ENCODE measurements at places on chromosomes 1 and 21.
A peak's percentile ranks its signal among the peaks of the same experiment; 100 is the strongest.

- no peak for DNase-seq
Observed at GRCh38 chr1:230750576-230750975, 3.4 kb downstream of the CAPN9 start.

GRCh38 chr1:43791243-43791642, 83.9 kb downstream of the ST3GAL3 start:
- DNase-seq: no peak

DNA sequence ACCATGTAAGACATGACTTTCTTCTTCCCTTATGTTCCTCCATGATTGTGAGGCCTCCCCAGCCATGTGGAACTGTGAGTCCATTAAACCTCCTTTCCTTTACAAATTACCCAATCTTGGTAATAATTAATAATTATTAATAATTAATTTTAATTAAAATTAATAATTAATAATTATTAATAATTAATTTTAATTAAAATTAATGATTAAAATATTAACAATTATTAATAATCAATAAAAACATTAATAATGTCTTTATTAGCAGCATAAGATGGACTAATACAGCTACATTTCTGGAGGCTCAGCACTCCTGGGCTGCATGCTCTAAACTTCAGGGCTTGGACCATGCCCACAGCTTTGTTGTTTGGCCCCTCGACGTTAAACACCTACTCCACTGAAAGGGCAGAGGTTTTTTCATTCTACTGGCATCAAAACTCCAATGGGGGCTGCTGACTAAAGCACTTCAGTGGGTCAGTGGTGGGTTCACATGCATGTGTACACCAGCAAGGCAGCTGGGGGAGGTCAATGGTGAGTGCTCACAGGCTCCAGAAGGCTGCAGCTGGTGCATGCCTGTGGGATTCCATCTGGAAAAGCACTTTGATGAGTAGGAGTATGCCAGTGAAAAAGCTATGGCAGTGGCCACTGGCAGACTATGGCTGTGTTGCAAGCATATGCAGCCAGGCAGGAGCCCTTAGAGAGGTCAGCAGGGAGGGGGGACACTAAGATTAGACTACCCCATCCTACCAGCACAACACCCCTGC, 561.3 kb downstream of the NCAM2 start:
- DNase-seq: no peak

DNA sequence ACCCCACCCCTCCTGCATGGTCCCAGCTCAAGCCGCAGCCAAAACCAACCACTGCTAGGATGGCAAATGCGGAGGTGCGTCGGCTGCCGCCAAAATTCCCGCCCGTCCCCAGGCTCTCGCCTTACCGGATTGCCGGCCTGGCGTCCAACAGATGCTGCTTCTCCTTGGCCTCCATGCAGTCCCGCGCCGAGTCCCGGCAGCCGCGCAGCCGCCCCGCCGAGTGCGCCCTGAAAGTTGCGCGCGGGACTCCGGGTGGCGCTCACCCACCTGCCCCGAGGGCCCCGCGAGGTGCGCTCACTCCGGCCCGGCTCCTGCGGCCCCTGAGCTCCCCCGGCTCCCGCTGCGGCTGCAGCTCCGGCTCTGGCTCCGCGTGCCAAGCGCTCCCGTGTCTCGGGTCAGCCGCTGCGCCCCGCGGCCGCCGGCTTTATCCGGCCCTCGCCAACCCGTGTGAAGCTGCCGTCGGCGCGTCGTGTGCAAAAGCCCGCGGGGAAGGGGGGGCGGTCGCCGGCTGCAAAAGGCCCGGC, at the start of gene SLC30A2:
Gene SLC30A2, minus strand, starts transcription at position 397 of the 524 bp plus-strand sequence. Its CDS starts 222 bp downstream, at position 175.
- DNase-seq: no peak

GRCh38 chr1:219149009-219149577, 24.6 kb upstream of the LYPLAL1 start:
- DNase-seq: no peak

DNA sequence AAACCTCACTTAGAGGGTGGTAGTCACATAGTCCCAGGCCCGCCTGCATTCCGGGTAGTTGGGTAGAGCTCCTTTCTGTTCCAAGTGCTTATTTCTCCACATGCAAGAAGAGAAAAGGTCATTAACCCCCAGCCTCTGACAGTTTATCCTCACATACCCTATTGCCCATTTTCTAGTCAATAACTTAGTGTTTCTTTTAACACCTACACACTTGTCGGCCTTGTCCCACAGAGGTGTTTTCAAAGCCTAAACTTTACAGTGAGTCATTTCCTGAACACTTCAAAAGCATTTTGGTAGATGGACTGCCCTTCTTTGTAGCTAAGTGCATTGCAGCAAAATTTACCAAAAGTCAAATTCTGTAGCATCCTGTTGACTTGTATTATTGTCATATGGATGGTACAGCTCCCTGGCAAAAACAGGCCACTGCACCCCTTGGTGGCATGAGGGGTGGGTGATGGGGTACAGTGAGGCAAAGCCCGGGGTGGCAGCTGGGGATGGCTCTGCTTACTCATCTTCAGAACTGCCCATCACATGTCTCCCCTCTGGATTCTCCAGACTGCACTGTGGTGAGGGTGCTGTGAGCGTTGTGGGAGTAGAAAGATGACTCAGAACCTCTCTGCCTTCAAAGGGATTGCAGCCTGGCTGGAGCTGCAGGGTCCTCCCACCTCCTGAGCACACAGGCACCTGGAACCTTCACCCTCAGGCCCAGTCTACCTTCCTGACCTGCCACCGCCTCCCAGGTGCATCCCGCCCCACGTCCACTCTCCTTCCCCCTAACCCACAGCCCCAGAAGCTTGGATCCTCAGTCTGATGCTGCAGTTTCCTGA, 45.8 kb upstream of the DMRTB1 start:
- peak; percentile 91 for DNase-seq

- DNase-seq: no peak
Observed at GRCh38 chr21:33261635-33262034, 4.5 kb upstream of the IL10RB start.

GRCh38 chr21:29477941-29478340, 179.2 kb downstream of the BACH1 start:
- DNase-seq: no peak

- DNase-seq: no peak
Observed at GRCh38 chr1:225435487-225435886, 7.6 kb upstream of the LBR start.

DNA sequence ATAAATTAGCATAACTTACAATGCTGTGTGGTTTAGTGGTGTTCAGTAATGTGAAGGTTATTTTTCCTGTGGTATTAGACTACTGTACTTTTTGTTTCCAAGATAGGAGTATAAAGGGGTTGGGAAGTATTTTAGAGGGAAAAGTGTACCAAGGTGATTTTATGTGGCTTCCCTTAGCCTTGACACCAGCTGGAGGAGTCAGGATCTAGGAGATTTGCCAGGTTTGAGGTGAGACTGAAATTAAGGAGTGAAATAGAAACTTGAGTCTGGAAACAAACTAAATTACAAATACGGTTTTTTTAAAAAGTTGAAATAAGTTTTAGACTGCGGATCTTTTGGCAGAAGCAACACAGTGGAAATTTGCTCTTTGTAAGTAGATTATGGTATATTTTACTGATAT, 32.3 kb downstream of the COG2 start:
- no peak for DNase-seq

- no peak for DNase-seq
Observed at GRCh38 chr1:151739590-151740355, 18.5 kb downstream of the RIIAD1 start.

DNA sequence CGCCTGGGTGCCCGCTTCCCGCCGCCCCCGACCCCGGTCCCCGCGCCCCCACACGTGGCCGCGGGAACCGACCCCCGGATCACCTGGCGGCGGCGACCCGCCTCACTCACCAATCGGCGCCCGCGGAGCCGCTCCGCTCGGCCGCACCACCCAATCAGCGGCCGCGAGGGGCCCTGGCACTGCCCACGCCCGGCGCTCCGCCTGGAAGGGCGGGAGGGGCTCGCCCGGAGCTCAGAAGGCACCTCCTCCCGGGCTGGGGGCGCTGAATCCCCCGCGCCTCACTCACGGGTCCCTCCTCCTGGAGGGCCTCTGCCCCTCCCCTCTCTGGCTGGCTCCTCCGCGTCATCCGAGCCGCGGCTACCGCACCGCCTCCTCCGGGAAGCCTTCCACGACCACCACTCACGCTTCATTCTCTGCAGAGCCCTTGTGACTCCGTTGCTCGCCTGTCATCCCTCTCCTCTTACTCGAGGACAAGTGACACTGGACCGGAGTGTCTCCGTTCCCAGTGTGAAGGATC, 374 bp downstream of the SH2D5 start:
- DNase-seq: peak; percentile 36

DNA sequence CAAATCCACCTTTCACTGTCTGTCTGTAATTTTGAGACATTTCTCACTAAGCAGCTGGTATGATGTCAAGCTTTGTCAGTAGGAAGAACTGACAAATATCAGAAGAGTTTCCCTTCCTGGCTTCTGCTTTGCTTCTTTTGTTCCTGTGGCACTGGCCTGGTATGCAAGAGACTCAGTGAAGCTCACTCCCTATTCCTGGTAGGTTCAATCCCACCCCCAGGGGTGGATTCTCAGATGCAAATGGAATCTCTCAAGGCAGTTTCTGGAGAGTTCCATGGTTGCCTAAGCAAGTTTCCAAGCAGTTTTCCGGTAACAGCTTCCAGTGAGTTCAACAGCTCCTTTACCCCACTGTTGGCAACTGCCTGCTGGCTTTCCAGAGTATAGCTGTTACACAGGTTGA, 683.4 kb downstream of the PTPRC start:
- no peak for DNase-seq

GRCh38 chr1:194045416-194045815, 859.0 kb upstream of the B3GALT2 start:
- peak; percentile 55 for DNase-seq

GRCh38 chr1:2496087-2496622, 20.1 kb downstream of the PLCH2 start:
- no peak for DNase-seq

DNA sequence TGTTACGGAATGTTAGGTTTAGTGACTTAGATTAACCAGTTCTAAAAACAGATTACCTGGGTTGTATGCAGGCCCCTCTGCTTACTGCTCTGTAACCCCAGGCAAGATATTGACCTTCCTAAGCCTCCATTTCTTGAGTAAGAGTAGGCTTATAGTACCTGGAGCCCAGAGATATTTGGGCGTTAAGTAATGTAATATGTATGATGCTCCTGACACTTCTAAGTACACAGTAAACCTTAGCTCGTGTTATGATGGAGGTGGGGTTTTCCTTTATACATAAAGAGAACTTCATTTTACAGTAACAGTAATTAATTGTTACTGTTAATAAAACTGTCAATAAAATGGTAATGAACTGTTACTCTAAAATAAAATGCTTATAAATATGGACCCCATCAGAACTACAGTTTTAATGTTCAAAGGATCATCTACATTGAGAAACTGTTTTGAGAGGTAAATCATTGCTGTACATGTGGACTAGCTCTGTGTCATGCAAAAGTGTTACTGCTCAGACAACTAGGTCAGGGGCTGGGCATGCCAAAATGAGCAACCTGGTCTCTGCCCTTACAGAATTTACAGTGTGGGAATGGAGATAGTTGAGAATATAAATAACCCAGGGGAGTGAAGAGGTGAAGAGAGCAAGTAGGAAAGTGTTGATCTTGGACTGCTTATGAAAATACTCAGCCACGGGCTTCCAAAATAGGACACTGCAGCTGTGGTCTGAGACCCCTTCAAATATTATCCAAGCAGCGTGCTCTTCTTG, 26.6 kb downstream of the LRRC8C start:
- no peak for DNase-seq

DNA sequence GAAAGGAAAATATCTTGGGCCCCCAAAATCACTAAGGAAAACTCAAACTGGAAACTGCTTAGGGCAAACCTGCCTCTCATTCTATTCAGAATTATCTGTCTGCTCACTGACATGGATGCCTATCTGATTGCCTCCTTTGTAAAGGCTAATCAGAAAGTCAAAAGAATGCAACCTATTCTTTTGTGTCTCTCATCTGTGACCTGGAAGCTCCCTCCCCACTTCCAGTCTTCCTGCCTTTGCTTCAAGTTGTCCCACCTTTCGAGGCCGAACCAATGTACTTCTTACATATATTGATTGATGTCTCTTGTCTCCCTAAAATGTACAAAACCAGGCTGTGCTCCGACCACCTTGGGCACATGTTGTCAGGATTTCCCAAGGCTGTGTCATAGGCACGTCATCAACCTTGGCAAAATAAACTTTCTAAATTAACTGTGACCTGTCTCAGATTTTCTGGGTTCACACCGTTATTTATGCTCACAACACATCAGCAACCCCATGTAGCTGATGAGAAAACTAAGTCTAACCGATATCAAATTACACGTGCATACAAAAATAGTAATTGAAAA, 302.3 kb upstream of the NRIP1 start:
- DNase-seq: no peak

- DNase-seq: no peak
Observed at GRCh38 chr1:225851805-225852204, 30.4 kb downstream of the TMEM63A start.

DNA sequence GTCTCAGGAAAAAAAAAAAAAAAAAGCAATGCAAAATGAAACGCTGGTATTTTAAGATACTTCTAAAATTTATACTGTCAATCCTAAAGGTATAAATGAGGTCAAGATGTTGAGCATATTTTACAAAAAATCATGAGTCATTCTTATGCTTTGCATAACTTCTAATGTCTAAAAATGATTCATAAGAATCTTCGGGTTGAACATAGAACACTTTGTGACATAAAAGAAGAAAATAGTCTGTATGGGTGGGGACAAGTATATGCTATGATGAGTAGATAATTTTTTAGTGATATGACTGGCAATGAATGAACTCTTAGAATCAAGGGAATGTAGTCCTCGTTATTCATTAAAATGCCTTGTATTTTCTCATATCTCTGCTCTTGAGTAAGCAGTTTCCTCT, 416.9 kb upstream of the USP24 start:
- peak; percentile 7 for DNase-seq

DNA sequence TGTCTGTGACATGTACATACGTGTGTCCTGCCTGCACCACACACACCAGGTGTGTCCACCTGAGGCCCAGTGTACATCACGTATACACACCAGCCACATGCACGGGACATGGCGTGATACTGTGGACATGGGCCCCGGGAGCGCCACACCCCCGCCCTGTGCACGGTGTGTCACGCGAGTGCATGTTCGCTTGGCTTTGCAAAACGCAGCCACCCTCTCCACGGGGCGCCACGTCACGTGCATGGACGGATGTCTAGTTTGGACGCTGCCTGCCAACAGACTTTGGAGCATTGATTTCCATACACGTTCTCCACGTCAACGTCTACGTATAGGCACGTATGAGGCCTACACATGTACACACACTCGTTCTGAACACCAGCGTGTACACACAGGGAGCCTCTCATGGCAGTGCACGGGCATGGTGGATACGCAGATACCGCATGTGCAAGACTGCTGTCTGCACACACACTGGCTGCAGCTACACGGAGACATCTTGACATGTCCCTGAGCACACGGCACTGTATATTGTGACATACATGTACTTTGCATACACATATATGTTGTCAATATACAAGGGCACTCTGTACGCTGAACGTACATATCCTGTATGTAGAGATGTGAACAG, 2.7 kb downstream of the TMEM240 start:
- no peak for DNase-seq

DNA sequence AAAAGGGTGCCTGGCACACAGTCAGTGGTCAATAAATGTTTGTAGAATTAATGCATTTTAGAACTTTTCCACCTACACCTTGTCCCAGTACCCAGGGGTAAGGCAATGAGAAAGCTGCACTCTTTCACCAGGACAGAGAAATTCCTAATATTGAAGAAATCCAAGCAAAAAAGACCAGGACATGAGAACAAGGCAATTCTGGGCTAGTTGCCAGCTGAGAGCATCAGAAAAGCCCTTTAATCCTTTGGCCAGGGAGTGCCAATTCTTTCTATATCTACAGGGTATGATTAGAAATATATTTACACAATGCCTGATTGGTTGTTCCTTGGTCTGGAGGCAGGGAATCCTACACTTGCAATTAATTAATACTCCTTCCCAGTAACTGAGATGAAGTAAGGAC, 492.4 kb upstream of the NFIA start:
- no peak for DNase-seq

Measured in kidney glomerular epithelial cell (primary cell).